ENCODE measurements at places on chromosomes 3 and 15.

DNA sequence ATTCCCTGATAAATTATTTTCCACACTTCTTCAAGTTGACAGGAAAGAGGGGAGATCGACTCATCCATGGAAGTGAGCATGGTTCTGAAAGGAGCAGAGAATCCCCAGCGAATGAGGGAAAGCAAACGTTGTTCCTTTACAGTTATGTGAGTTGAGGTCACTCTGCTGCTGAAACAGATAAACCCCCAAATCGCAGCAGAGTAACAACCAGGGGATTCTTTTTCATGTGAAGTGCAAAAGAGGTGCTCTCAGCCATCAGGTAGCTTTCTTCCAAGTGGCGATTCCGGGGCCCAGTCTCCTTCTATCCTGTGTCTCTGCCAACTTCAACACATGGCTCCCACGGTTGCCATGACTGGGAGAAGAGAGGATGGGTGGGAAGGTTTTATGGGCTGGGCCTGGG lies 28.2 kb downstream of the MEX3B start:
- no peak for DNase-seq

- no peak for DNase-seq
Measured at GRCh38 chr3:34323517-34323916, 525.1 kb downstream of the PDCD6IP start.

- DNase-seq, result no peak
Measured at GRCh38 chr3:97983933-97984491, 11.8 kb upstream of the RIOX2 start.

DNA sequence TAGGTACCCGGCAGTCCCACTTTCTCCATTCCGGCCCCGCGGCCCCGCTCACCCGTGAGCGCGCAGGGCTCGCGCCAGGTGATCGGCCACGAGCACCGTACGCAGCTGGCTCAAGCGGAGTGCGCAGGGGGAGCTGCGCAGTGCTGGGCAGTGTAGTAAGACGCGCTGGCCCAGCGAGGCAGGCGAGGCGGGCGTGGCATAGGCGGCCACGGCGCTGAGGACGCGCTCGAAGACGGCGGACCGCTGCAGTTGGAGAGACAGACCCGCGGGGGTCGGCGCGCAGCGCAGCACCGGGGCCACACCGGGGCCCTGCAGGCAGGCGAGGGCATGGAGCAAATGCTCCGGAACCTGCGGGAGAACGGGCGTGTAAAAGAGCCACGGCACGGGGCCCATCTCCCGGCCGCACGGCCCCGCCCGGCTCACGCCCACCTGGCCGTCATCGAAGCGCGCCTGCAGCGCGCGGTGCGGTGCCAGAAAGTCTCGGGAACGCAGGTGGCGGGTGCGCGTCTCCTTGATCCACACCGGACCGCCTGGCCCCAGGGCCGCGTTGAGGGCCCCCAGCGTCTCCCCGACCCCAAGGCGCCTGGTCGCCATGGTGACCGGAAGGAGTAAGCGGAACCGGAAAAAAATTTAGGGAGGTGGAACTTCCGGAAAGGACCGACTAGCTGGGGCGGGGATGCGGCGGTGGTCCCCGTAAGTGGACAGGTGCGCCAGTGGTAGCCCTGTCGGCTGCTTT lies at the start of gene DALRD3:
DALRD3 (minus strand) TSS at position 610 of the 736 bp plus-strand sequence; CDS start at position 594, 16 bp downstream.
- DNase-seq, result no peak

- DNase-seq, result no peak
Measured at GRCh38 chr3:30073622-30074021, 532.8 kb upstream of the TGFBR2 start.

GRCh38 chr3:39294446-39295183 lies 14.8 kb upstream of the CX3CR1 start:
- no peak for DNase-seq

DNA sequence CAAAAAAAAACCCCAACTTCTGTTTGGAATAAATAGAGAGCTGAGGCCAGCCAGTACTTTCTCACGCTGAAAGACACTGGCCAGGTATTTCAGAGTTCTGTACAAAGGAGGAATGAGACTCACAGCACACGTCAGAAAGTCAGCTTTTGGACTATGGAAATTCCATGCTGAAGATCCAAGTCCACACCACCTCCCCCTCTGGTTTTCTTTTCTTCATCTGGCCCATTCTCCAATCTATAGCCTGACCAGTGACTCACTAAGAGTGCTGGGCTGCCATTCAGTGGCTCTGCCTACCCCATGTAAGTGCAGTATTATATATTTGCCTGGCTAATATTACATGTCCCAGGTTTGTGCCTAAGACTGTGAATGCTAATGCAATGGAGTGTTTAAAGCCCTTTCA lies 13.9 kb downstream of the BOC start:
- DNase-seq, result no peak

- no peak for DNase-seq
Measured at GRCh38 chr3:14462738-14463137, 60.3 kb downstream of the SLC6A6 start.

DNA sequence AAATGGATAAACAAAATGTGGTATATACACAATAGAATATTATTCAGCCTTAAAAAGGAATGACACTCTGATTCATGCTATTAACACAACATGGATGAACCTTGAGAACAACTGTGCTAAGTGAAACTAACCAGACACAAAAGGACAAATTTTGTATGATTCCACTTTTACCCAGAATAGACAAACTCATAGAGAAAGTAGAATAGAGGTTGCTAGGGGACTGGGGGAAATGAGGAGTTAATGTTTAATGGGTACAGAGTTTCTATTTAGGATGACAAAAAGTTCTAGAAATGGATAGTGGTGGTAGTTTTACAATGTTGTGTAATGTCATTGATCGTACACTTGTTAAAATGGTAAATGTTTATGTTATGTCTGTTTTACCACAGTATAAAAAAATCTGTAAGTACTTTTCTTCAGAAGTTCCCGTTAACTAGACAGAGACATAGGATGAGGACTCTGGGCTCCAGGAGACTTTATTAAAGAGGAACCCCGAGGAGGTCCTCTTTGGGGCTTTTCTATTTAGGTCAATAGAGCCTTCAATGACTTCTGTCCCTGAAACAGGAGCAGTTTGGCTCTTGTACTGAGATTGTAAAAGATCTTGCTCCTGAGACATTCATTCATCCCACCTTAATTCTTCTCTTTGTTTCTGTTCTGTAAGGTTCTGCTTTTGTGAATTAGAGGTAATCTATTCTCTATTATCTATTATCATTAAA lies 24.5 kb downstream of the ABHD6 start:
- no peak for DNase-seq

- DNase-seq, result no peak
Measured at GRCh38 chr3:107430996-107431245, 53.7 kb downstream of the CCDC54 start.

DNA sequence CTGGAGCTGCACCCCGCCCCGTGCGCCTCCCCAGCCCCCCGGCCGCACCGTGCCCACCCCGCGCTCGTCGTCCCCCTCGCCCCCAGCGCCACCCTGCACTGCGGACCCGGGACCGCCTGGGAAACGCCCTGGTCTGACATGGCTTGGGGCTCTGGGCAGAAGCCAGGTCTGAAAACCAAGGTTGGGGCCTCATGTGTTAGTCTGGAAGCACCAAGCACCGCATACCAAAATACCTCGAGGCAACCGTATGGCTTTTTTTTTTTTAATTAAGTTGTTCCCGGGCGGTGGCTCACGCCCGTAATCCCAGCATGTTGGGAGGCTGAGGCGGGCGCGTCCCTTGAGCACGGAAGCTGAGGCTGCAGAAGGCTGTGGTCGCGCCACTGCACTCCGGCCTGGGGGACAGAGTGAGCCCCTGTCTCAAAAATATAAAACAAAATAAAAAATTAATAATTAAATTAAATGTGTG lies 91.5 kb upstream of the CHD2 start:
- no peak for DNase-seq

DNA sequence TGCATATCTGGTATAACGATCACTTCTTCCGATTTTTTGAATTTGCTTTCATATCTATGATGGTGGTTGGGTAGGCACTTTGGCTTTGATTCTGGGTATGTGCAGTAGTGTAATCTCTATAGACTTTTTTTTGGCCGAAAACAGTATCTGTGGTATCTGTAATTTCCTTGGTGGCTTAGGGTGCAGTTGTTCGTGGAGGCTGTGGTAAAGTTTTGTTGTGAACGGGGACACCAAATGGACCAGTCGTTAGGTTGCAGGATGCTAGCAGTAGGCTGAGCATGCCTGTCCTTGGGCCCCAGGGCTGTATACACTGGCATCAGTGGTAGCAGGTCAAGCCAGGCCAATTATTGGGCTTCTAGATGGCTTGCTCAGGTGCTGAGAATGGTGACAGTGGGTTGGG lies 55.2 kb downstream of the CCDC66 start:
- DNase-seq, result no peak

DNA sequence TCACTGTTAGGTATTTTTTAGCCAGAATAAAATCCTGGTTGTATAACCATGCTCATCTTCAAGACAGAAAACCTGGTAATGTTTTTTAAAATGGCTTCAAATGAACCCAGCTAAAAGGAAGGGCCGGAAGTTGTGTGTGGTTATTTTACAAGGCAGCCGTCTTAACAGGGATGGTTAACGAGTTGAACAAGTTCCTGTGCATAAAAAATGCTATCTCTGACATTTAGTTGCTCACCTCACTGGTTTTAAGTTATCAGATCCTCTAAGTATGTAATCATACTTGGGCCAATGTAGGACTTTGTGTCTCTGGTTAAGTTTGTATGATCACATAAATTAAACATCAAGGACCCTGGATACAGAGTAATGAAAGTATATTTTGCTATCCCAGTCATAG lies 2.1 kb downstream of the ATP11B start:
- no peak for DNase-seq

GRCh38 chr3:56355570-56356185 lies 112.6 kb downstream of the ERC2 start:
- DNase-seq, result no peak

- no peak for DNase-seq
Measured at GRCh38 chr15:56824175-56824574, 90.9 kb upstream of the ZNF280D start.

GRCh38 chr3:134699721-134700120 lies 48.9 kb upstream of the KY start:
- no peak for DNase-seq

- DNase-seq, result no peak
Measured at GRCh38 chr3:192747746-192748145, 20.4 kb upstream of the FGF12 start.

DNA sequence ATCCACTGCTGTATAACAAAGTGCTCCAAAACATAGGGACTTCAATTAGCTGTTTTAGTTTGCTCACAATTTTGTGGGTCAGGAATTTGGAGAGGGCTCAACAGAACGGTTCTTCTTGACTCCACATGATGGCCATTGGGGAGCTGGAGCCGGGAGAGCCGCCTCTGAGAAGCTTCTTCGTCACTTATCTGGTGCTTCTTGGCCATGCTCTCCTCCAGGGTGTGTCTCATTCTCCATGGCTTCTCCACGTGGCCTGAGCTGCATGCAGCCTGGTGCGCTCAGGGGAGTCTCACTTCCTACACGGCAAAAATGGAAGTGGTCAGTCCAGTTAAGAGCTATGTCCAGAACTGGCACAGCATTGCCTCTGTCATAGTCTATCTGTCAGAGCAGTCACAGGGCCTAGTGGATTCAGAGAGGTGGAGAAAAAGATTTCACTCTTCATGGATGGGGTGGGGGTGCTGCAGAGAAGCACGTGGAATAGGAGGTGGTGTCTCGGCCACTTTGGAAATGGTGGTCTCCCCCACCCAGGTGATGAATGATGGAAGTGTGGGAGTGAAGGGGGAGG lies 26.3 kb upstream of the PRR23E start:
- no peak for DNase-seq

- DNase-seq, result no peak
Measured at GRCh38 chr15:90266485-90266884, 1.0 kb downstream of the NGRN start.

DNA sequence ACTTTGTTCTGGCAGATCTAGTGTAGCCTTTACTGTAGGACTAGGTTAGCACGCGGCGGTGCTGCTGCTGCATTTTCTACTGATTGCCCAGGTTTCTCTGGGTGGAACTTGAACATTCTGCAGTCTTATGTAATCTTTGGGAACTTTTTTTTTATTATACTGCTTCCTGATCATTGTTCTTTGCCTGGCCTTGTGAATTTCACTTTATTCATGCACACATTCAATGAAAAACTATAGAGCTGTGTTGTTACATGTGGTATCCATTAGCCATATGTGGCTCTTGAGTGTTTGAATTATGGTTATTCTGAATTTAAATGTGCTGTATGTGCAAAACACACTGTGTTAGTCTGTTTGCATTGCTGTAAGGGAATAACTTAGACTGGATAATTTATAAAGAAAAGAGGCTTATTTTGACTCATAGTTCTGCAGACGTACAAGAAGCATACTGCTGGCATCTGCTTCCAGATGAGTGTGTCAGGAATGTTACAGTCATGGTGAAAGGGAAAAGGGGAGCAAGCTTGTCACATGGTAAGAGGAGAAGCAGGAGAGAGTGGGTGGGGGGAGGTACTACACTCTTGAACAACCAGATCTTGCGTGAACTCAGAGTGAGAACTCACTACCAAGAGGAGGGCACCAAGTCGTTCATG lies 26.5 kb downstream of the MEF2A start:
- no peak for DNase-seq

GRCh38 chr15:32905481-32905880 lies 187.7 kb downstream of the GREM1 start:
- no peak for DNase-seq

DNA sequence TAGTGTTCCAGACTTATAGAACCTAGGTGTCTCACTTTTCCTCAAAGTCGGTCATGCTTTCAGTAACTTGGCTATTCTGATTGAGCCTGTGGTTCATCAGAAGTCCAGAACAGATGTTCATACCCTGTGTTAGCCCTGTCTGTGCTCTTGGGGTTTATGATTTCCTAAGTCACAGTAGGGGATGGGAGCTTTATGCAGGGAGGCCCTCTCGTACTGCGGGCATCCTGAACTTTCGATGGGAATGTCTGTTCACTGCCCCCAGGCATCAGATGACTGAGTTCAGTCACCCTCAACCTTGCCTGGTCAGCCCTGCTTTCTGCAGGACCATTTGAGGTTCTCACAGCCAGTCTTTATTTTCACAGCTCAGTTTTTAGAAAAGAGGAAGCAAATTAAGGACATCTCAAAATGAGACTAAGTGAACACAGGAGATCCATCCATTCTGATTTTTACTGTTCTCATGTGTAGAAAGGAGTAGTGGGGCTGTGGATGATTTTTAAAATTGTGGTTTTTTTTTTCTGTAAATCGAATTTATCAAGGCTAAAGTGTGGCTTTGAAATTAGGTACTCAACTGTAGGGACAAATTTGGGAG lies 71.3 kb downstream of the CMTM8 start:
- no peak for DNase-seq

DNA sequence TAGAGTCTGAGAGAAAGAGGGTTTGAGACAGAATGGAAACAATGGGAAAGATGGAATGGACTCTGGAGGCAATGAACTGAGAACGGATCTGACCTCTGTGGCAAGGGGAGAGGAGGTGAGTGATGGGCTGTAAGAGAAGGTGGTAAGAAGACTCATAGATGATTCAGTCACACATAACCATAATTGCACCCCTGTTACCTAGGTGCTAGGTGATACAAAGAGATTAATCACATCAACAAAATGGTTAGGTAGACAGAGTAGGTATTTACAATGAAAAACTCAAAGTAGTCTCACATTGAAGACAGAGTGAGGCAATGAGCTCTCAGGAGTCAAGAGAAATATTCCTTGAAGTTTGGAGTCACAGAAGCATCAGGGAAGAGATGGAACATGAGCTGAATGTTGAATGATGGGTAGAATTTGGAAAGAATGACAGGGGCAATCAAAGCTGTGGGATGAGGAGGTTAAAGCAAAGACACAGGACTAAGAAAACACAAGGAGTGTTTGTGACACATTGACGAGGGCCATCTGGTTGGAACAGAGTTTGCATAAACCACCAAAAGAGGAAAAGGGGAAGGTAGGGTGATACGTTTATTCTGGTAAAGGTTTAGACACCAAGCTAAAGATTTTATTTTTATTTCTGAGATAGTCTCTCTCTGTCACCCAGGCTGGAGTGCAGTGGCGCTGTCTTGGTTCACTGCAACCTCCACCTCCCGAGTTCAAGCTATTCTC lies 32.7 kb downstream of the MME start:
- no peak for DNase-seq

Measured in CMK (cell line).